Chondrocyte (in vitro differentiated cells): ENCODE measurements at places on chromosomes 16 and 17. TPM values are rescaled to one million over a fixed set of nuclear protein-coding genes. Genes with fewer than 3 reads are reported as not detected.

DNA sequence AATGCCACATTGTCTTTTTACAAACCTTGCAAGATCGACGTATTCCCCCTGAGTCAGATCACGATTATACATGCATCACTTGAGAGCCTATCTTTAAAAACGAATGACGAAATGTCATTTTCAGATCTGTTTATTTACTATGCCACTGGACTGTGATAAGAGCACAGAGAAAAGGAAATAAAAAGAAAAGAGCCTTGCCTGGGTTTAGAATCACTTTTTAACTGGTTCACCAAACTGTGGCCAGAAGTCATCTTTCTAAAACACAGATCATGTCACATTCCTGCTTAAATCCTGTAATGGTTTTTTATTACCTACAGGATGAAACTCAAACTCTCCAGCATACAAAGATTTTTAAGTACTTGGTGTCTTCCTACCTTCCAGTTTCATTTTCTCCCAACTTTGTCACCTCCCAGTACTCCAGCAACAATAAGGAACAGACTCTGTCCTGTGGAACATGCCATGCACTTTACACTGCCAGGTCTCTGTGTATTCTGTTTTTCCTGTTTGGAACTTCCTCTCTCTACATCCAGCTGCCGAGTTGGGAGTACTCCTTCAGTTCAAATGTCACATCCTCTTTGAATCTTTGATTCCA lies 91.5 kb downstream of the SNX11 start:
- H3K27ac ChIP-seq, result no peak overlapping the region
- peaks cover 58% of the 10 kb centered on the region for H3K27me3 ChIP-seq
- DNase-seq, result no peak
- peaks cover 3% of the 10 kb centered on the region for H3K4me1 ChIP-seq

GRCh38 chr16:48531011-48531962 lies 78.7 kb downstream of the N4BP1 start:
- H3K4me1 ChIP-seq, result peaks cover 41% of the 10 kb centered on the region
- H3K36me3 ChIP-seq, result peaks cover 2% of the 10 kb centered on the region
- no peak overlapping the region for H3K4me3 ChIP-seq

Gene TBX2
- 2.0 to 8.6 TPM (median 8.4 TPM) in 3 replicates for total RNA-seq

Gene KRTAP4-9
- total RNA-seq, result not detected in 3 replicates

- peaks cover 2% of the 10 kb centered on the region for H3K4me1 ChIP-seq
- no peak overlapping the region for H3K4me3 ChIP-seq
- no peaks in the 10 kb centered on the region for H3K27me3 ChIP-seq
- DNase-seq, result no peak
- no peak overlapping the region for H3K27ac ChIP-seq
Observed at GRCh38 chr17:19306160-19307111, 56.1 kb downstream of the B9D1 start.

Gene AIPL1
- not detected in 3 replicates for total RNA-seq

DNA sequence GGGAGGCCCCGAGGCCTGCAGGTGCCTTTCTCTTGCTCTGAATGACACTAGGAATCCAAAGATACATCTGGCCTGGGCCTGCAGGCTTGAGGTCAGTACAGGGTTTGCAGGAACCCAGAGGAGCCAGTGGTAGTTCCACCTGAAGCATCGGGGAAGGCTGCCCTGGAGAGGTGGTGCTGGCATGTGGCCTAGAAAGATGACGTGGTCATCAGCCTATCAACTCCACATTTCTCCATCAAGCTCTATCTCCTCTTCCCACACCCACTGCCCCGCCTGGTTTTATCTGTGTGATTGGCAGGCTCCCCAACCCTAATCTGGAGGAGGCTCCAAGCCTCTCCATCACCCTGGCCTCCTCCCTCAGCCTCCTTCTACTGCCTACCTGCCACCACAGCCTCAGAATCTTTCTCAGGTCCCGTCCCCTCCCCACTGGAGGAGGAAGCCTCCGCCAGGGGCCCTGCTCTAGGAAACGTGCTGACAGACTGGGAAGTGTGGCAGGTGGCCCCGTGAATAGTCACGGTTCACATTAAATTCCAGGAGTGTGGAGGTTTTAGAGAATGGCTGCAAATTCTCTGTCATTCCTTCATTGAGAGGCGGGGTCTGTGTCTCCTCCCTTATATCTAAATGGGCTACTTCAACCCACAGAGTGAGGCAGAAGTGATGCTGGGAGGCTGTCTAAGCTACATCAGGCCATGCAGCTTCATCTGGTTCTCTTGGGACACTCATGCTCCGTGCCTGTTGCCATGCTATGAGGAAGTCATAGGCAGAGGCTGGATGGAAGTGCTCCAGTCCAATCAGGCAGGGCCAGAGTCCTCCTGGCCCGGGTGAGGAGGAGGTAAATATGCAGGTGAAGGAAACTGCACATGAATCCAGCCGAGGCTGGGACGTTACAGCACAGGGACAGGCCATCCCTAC lies 11.4 kb upstream of the MAP2K3 start:
- H3K27ac ChIP-seq, result no peak overlapping the region
- H3K4me3 ChIP-seq, result no peak overlapping the region
- no peaks in the 10 kb centered on the region for H3K36me3 ChIP-seq
- peaks cover 21% of the 10 kb centered on the region for H3K4me1 ChIP-seq
- no peak for DNase-seq

GRCh38 chr17:41416479-41416878 lies 7.9 kb downstream of the KRT37 start:
- H3K27me3 ChIP-seq, result peaks cover 2% of the 10 kb centered on the region
- H3K4me3 ChIP-seq, result no peak overlapping the region
- no peak overlapping the region for H3K27ac ChIP-seq
- no peaks in the 10 kb centered on the region for H3K36me3 ChIP-seq
- DNase-seq, result no peak
- H3K4me1 ChIP-seq, result peaks cover 16% of the 10 kb centered on the region

Gene ATP1B2
- 0.77 to 2.2 TPM (median 0.90 TPM) in 3 replicates for total RNA-seq

GRCh38 chr16:4463522-4464163 lies 10.8 kb downstream of the NMRAL1 start:
- H3K27me3 ChIP-seq, result no peaks in the 10 kb centered on the region
- H3K27ac ChIP-seq, result no peak overlapping the region
- H3K36me3 ChIP-seq, result peaks cover 13% of the 10 kb centered on the region
- no peak for DNase-seq
- no peak overlapping the region for H3K4me3 ChIP-seq
- H3K4me1 ChIP-seq, result peaks cover 6% of the 10 kb centered on the region

Gene TMC5
- not detected in 3 replicates for total RNA-seq

DNA sequence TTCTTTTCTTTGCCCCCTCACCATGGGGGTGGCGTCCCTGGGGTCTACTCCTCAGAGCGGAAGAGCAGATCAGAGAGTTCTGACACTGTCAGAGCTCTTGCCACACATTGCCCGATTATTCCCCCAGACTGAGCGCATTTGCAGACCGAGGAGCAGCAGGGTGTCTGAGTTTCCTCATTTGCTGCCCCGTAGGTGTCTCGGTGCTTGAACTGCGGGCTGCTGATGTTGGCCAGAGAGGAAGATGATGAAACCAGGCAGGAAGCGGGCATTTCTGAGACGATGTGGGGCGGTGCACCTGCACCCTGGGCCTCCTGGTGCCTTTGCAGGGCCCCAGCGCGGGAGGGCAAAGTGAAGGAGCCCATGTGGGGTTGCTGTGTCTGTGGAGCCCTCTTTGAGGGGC lies 55.2 kb downstream of the ARSG start:
- H3K4me3 ChIP-seq, result no peak overlapping the region
- H3K4me1 ChIP-seq, result peaks cover 5% of the 10 kb centered on the region
- H3K27me3 ChIP-seq, result no peaks in the 10 kb centered on the region
- no peak for DNase-seq
- no peak overlapping the region for H3K27ac ChIP-seq

Gene GPR179
- total RNA-seq, result 0.56 TPM in 1 of 3 replicates, not detected in the others

GRCh38 chr16:75402821-75403475 lies 30.4 kb downstream of the CFDP1 start:
- DNase-seq, result no peak
- H3K36me3 ChIP-seq, result peaks cover 6% of the 10 kb centered on the region
- H3K4me3 ChIP-seq, result no peak overlapping the region

Gene TMIGD1
- total RNA-seq, result not detected in 3 replicates
